NCI-H1417 treated with DMSO at 0.1 percent for 48 hours (cell line): ENCODE measurements at places on chromosomes 11 and 22.

GRCh38 chr22:39270280-39270679 lies 25.5 kb upstream of the PDGFB start:
- no peak for DNase-seq

DNA sequence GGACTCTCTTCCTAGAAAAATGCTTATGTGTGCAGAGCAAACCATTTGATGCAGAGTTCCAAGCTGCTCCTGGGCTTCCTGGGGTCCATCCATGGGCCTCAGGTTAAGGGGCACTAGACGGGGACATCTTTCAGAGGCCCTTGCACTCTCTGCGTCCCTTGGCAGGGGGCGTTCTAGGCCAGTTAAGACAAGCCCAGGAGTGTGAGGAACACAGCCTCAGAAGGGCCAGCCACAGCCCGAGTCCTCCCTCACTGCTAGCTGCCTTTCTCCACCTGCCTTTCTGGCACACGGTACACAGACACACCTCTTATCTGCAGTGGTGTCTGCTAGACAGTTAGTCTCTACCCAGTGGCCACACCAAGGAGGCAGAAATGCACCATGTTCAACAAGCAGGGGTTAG lies 18.0 kb upstream of the BID start:
- no peak for DNase-seq

- DNase-seq: no peak
These were observed 32.2 kb upstream of the WNT11 start for GRCh38 chr11:76238551-76238950.

GRCh38 chr11:115244296-115244695 lies 259.9 kb downstream of the CADM1 start:
- DNase-seq: no peak

GRCh38 chr22:26811647-26811992 lies 154.2 kb downstream of the MIAT start:
- DNase-seq: no peak

GRCh38 chr11:36007127-36007655 lies 63.3 kb downstream of the LDLRAD3 start:
- DNase-seq: no peak

DNA sequence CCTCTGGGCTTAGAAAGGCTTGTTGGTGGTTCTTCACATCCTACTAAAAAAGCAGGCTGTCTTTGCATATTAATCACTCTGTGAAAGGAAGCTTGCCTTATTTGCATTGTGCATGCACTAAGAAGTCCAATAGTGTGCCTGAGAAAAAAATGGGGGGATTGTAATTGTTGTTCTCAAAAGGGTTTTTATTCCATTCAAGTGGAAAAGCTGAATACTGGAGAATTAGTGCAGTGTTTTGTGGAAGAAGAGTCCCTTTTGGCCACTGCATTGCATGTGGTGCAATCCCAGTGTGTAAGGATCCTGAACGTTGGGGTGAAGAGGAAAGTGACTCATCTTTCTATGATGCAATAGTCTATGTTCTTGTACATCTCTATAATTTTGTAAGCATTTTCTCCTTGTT lies 16.5 kb downstream of the NCAM1 start:
- DNase-seq: no peak

DNA sequence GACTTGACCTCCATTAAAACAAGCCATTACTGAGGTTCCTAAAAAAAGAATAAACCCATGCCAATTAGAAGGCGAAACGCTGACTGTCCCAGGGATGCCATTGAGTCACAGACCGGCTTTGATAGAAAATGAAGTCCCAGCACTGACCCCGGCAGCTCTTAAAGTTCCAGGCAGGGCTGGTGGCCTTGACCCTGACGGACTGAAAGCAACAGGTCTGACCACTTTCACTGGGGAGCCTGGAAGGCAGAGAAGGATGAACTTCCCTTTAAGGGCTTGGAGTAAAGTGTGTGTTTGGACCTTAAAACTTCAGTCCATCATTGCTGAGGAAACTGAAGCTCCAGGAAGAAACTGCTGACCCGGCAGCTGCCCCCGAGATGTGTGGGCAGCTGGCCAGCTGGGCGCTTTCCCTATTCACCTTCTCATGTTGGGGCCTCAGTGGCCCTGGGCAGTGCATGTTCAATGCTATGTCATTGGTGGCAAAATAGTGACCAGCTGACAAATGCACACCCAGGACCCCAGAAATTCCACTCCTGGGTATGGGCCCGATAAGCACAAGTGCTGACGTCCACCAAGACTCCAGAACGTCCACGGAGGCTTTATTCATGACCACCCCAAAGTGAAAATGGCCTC lies 18.9 kb upstream of the EFCAB6 start:
- DNase-seq: no peak

GRCh38 chr11:114771172-114771571 lies 92.8 kb downstream of the NXPE2 start:
- no peak for DNase-seq

GRCh38 chr11:78576549-78577097 lies 2.0 kb upstream of the NARS2 start:
- peak; percentile 31 for DNase-seq

DNA sequence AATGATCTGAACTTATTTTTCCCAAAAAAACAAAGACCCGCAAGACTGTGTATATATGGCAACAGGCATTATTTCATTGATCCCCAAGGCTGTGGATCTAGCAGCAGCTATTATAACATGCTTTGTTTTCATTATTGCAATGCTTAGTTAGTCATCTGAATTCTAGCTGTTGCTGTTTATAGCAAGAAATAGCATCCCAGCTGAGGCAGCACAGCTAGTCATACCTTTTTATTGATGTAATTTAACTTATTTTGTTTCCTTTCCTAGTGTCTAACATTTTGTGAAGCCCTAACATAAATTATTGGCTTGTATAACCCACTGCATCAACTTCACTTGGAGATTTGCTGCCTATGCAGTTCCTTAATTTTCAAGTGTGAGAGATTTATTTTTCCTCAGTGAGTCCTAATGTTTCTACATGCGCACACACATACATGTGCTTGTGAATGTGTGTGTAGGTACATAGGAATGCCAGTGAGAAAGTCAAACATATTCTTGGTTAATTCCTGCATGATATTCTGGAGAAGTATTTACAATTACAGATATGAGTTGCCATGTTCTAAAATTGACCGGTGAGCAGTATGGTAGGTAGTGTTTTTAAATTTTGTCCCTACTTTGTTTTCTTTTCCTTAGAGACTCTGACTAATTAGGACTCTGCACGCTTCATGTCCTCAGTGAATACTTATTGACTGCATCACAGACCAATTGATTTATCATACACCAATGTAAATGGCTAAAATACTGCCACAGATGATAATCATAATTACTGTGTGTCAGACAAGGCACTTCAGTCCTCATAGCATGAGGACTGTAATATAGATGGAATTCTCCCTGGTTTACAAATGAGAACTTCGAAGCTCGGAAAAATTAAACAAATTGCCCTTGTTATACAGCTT lies 119.3 kb downstream of the WNT11 start:
- no peak for DNase-seq

DNA sequence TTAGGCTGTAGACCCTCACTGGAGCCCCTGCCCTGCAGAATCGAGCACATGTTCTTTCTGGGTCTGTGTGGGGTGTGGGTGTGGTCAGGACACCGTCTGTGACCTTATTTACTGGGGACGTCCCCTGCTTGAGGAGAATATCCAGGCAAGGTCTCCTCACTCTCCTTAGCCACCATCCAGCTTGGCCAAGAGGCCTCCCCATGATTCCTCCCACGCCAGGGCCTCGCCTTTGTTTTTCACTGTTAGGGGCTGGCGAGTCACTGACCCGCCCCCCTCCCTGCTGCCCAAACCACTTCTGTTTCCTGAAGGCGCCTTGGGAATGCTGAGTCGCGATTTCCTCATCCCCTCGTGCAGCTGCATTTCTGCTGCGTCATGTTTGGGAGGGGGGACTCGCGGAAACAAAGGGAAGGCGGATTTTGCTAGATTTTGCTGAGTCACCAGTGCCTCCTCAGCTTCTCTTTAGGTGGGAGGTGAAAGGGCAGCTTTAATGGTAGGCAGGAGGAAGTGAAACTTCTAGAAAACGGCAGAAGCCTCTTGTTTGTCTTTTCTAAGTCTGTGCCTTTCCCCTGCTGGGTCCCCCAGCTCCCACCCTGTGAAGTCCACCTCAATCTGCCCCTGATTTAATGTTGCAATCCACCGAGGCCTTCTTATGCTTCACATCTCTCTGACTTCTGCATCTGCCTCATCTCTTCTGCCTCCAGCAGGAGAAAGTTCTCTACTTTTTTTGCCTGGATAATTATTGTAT lies 4.0 kb upstream of the HMOX1 start:
- no peak for DNase-seq

DNA sequence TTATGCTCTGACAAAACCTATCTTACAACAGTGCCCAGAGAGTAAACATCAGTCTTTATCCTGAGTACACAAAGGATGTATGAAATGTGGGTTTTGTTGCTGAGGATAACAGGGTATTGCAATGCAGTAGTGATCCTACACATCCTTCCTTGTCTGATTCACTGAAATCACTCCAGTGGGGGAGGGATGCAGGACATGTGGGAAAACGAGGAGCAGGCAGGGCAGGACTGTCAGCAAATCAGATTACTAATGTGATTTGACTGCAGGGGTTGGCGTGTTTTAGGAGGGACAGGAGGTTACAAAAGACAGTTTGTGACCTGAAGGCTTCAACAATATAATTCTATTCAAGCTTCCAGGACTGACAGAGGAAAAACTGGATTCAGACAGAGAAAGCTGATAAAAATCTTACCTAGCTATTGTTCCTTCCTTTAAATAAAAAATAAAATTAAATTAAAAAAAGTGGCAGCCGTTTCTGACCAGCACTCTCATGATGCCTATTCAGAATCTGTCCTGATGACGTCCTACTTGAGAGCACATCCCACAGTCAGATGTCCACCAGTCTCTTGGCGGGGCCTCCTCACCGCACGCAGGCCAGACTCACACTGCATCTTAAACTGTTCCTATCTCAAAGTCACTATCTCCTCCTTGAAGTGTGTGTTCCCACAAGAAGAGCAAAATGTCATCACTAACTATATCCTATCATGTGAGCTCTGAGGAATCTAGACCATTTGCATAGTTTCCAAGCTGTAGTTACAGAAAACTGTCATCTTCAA lies 50.6 kb upstream of the MN1 start:
- DNase-seq: no peak

- no peak for DNase-seq
These were observed 13.8 kb upstream of the KAT5 start for GRCh38 chr11:65698205-65698604.

DNA sequence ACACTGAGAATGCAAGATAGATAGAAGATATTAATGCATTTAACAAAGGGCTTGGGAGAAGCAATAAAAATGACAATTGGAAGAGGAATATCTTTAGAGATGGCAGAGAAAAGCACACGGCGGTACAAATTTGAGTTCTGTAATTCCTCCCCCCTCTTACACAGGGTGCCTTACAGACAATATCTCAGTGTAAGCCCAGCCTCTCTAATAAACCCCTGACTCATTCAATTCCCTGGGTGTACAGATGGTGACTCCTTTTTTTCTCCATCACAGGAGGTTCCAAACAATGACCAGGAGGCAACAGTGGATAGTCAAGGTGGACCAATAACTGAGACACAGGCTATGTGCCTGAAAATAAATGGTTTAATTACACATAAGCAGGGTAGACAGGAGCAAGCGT lies 598.6 kb downstream of the OPCML start:
- DNase-seq: no peak

DNA sequence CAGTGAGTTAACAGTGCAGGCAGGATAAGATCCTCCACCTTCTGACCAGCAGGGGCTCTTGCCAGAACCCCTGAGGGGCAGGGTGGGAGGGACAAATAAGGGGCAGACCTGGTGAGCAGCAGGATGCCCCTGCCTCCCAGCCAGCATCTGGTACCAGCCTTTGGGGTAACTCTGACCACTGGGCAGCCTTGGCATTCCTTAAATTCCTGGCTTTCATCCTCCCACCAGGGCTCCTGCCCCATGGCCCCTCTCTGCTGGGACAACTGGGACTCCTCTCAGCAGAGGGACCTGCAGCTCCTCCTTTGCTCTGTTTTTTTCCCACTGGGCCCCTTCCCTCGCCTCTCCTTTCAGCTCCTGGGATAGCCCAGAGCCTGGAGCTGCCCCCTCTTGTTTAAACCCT lies 98.0 kb upstream of the CD82 start:
- DNase-seq: no peak

DNA sequence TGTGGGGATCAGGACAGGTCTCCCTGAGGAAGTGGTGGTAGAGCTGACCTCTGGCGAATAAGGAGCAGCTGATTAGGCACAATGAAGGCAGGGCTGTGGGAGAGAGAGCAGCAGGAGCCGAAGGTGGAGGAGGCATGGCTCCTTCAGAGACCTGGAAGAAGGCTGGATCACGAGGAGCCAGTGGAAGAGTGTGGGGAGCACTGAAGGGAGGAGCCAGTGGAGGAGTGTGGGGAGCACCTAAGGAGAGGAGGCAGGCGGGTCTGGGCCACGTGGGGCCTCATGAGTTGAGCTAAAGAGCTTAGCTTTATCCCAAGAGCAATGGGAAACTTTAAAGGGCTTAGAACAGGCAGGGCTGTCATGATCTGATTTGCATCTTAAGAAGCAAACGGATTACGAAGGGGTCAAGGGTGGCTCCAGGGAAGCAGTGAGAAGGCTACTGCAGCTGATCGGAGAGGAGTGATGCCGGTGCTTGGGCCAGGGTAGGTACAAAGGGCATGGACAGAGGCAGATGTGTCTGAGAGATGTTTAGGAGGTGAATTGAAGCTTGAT lies 44.9 kb upstream of the EIF3D start:
- DNase-seq: no peak

- no peak for DNase-seq
These were observed 93.0 kb downstream of the SLC1A2 start for GRCh38 chr11:35326266-35326879.

GRCh38 chr22:46634011-46634699 lies 14.0 kb downstream of the GRAMD4 start:
- no peak for DNase-seq

GRCh38 chr11:83572581-83573496 lies 286.7 kb upstream of the CCDC90B start:
- DNase-seq: peak; percentile 15

DNA sequence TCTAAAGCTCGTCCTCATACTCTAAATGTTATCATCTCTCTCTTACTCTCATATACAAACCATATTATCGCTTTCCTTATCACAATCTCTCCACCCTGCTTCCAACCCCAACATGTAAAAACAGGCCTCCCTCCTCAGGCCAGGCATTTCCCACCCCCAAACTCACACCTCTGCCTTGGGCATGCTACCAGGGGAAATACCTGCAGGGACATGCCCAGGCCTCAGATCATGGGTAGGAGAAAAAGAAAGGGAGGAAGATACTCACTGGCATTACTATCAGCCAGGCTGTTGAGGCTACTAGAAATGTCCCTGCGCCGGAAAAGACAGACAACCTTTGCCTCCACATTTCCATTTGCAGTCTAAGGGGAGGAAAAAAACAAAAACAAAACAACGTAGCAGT lies 1.8 kb downstream of the MTA2 start:
- no peak for DNase-seq
